ENCODE measurements at places on chromosomes 12 and 14. TPM values are rescaled to one million over a fixed set of nuclear protein-coding genes. Genes with fewer than 3 reads are reported as not detected.

The DDN gene
- total RNA-seq: 15.0 TPM

The SERPINA3 gene
- 2.5 TPM for total RNA-seq

The TMEM30B gene
- 0.23 TPM for total RNA-seq

The ACSS3 gene
- 9.2 TPM for total RNA-seq

The LYZ gene
- total RNA-seq: 7.4 TPM

The KCNA5 gene
- 12.9 TPM for total RNA-seq

The ZNF664 gene
- 82.8 TPM for total RNA-seq

The TRHDE gene
- 24.2 TPM for total RNA-seq

The GLT8D2 gene
- 11.5 TPM for total RNA-seq

The IQSEC3 gene
- total RNA-seq: 11.1 TPM

The SLCO1B3 gene
- total RNA-seq: 0.46 TPM

The POLE2 gene
- total RNA-seq: 9.7 TPM

The ARHGDIB gene
- 19.4 TPM for total RNA-seq

The ASCL1 gene
- total RNA-seq: 14.5 TPM

The EMC9 gene
- 15.5 TPM for total RNA-seq

The FZD10 gene
- 2.5 TPM for total RNA-seq

The TMEM19 gene
- 54.4 TPM for total RNA-seq

The SLC24A4 gene
- 4.2 TPM for total RNA-seq

The LRCOL1 gene
- total RNA-seq: not detected

The HOXC6 gene
- total RNA-seq: not detected

The BTG1 gene
- total RNA-seq: 21.5 TPM

The ADAM20 gene
- total RNA-seq: 3.7 TPM

The PTGDR gene
- 0.23 TPM for total RNA-seq

The PMEL gene
- total RNA-seq: 0.69 TPM

The HCAR2 gene
- total RNA-seq: 0.23 TPM

The LDHB gene
- 500 TPM for total RNA-seq

The C12orf50 gene
- 0.23 TPM for total RNA-seq

The MMP17 gene
- 41.5 TPM for total RNA-seq

The CNPY2 gene
- total RNA-seq: 39.9 TPM

The RNF212B gene
- total RNA-seq: not detected

The GLIPR1L1 gene
- total RNA-seq: not detected

The KRT3 gene
- 0.23 TPM for total RNA-seq

The SLCO1A2 gene
- 11.3 TPM for total RNA-seq

The FOXN4 gene
- 0.23 TPM for total RNA-seq

The CLMN gene
- total RNA-seq: 3.2 TPM
